Upper lobe of left lung (tissue), 6 donors: ENCODE measurements at places on chromosomes 5 and 9.

GRCh38 chr9:127525401-127526188 lies 74.3 kb downstream of the LRSAM1 start:
- DNase-seq = no peak

DNA sequence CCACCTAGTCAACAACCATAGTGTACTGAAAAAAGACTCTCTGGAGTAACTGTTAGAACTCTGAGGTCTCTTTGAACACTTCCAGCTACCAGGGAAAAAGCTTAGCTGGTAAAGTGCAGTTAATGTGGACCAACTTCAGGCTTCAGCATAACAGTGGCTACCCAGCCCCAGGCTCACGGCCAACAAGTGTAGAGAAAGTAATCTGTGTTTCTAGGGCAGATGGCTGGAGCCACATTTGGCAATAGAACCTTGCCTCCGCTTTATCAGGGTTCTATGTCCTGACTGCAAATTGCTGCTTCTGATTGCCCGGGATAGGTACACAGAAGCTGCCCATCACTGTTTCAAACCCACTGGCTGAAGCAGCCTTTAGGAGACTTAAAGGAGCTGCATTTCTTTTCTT lies 76.0 kb upstream of the SIMC1 start:
- no peak for DNase-seq

- DNase-seq = peak; percentile 30
Observed at GRCh38 chr5:6397536-6398269, 19.4 kb upstream of the MED10 start.

GRCh38 chr5:160020964-160021363 lies 12.0 kb downstream of the TTC1 start:
- no peak for DNase-seq

GRCh38 chr9:2415326-2415725 lies 206.3 kb upstream of the VLDLR start:
- DNase-seq = no peak

- no peak for DNase-seq
Observed at GRCh38 chr5:167721926-167722440, 569.5 kb upstream of the WWC1 start.

- no peak for DNase-seq
Observed at GRCh38 chr5:31007672-31008071, 185.8 kb upstream of the CDH6 start.

- DNase-seq = no peak
Observed at GRCh38 chr5:149651686-149652085, 70.4 kb downstream of the ARHGEF37 start.

DNA sequence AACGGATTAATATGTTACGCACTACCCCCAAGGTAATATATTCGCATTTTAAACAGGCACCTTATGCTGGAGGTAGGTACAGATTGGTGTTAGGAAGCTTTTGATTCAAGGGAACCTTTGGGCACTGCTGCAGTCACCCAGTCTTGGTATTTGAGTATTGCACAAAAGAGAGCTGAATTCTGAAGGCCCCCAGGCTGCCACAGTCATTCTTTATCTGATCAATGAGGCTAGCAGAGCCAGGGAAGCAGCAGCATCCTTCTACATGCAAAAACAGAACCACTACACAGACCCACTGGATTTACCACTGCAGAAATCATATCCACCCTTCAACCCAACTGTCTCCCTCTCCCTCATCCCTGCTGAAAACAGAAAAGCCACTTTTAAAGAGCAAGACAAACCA lies 121.2 kb upstream of the GRIN3A start:
- DNase-seq = no peak
